Left cardiac atrium (tissue), 4 donors: ENCODE measurements at places on chromosomes 3 and 15.
A peak's percentile ranks its signal among the peaks of the same experiment; 100 is the strongest.

- DNase-seq: no peak
Observed at GRCh38 chr3:143998266-143998665, 26.6 kb downstream of the DIPK2A start.

GRCh38 chr3:117019082-117019713 is 309.6 kb downstream of the TUSC7 start:
- peak; percentile 42 for DNase-seq

DNA sequence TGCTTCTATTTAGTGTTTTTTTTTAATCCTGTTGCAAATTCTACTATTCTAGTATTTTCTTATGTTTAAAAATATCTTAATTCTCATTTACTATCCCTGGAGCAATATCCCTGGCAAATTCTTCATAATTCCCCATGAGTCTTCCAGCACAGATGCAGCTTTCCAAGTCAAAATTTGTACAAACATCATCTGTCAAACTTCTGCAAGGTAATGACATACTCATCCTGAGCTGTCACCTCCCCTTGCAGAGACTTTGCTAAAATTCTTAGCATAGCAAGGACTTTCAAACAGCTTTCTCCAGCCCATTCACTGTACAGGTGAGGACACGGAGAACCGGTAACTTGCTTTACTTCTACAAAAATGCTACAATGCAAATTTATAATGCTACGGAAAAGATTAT is 28.6 kb upstream of the VGLL4 start:
- no peak for DNase-seq

DNA sequence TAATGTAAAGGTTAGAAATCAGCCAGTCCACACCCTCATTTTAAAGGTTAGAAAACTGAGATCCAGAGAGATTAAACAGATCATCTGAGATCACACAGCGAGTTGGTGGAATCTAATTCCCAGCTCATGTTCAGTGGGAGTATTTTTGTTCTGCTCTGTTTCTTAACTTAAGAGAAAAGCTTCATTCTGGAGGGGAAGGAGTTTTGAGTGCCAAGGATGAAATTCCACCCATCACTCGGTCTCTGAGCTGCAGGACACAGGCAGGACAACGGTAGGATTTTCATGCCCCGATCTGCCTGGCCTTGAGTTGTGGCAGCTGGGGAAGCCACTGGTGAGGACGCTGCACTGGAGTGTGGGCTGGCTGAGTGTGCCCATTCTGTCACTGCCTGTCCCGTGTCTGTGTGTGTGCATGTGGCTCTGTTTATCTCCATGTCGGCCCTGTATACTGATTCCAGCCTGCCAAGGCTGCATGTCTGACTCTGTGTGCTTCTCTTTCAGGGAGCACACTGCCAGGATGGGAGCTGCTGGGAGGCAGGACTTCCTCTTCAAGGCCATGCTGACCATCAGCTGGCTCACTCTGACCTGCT is 94.3 kb downstream of the CEMIP start:
- DNase-seq: no peak

DNA sequence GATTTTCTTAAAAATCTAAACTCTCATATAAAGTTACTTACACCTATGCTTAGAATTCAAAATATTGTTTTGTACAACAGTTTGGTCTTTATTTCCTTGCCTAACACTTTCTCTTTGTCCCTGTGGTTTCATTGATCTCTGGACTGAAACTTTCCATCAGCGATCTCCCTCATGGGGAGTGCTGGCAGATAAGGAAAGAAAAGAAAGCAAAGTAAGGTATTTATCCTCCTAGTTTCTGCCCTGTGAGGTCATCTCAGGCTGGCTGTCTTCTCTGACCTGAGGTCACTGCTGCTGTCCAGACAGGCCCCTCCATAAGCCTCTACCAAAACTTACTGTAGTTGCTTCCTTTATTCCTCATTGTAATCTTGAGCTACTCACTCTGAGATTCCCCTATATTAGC is 57.9 kb upstream of the EPHA6 start:
- no peak for DNase-seq
